ENCODE measurements at places on chromosomes 4 and X.

DNA sequence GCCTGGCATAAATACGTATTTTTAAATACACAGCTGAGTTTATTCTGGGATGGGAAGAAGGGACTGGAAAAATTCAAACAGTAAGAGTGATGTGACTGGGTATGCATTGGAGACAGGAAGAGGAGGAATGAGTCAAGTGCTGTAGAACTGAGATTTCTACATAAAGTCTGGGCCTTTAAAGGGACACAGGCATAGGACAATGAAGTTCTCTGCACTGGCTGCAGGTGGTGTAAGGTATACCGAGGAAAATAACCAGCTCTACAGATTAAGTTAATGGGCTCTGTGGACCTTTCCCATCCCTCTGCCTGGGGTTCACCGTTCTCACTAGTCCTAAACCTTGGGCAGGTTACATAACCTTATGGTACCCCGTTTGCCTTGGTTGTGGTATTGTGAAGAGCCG lies 68.7 kb downstream of the DHX15 start:
- DNase-seq = no peak

DNA sequence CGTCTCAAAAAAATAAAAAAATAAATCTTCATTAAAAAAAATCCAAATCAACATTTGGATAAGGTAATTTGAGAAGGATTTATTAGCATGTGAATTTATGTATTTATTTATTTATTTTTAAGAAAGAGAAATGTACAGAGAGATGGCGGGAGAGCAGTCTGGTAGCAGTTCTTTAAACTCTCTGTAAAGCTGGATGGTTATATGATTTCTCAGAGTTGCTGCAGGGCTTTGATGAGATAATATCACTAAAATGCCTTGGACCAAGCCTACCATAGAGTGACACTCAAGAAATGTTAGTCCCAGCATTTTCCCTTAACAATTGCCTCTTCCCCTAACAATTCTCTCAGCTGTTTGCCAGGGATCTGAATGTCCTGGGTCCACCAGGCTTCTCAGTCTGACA lies 103.4 kb upstream of the LNX1 start:
- no peak for DNase-seq

- no peak for DNase-seq
Observed at GRCh38 chr4:110629214-110629754, 6.4 kb upstream of the PITX2 start.

- DNase-seq = no peak
Observed at GRCh38 chrX:114619874-114620273, 36.0 kb downstream of the HTR2C start.

- DNase-seq = no peak
Observed at GRCh38 chrX:41664375-41664901, 24.3 kb upstream of the GPR34 start.

DNA sequence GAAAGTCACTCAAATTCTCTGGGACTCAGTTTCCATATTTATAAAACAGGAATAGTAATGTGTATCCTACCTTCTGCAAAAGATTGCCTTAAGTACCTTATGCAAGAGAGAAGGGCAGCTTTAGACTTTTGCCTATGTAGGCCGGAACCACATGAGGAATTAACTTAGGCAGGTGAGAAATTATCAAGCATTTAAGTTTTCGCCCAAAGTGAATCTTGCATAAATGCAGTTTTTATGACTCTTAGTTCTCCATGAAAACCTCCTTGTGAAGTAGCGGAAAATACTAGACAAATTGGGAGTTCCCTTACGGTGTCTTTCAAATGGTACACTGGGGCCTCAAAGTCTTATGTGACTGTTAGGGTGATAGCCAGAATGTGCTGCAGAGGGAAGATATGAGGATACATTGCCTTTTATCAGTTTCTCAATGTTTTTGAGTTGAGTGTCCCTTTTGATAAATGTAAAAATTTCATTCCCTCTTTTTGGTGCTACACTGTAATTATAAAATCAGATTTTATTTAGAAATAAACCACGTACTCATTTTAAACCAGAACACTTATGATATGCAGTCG lies 2.6 kb downstream of the SH2D1A start:
- no peak for DNase-seq

GRCh38 chrX:96578781-96579180 lies 105.9 kb upstream of the DIAPH2 start:
- no peak for DNase-seq

DNA sequence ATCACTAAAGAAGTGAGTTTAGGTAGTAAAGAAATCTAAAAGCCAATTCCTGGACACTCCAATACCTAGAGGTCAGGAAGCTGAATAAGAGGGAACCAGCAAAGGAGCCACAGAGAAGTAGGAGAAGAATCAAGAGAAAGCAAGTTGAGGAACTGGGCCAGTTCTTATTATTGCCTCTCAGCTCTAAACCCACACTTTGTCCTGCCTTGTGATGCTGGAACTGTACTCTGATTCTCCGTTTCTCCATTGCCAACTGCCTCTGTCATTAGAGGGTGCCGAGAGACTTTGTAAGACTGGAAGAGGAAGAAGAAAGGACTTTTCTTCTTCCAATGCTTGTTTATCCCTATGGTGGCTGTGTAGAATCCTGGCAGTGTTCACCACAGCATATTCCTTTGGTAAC lies 38.6 kb downstream of the NSUN7 start:
- DNase-seq = no peak

DNA sequence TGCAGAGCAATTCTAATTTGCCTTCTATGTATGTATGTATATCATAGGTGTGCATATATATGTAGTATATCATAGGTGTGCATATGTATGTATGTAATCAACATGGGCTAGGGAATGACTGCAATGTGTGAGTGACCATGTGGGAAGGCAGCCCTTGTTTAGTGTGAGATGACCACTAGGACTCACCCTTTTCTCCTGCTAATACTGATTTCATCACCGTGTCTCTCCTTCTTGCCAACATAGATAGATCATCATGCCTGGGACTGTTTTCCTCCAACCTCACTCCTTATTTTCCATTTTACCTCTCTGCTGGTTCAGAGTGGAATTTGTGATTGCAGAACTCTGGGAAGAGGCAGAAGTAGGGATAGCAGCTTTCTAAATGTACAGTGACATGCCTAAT lies 63.6 kb upstream of the SFRP2 start:
- no peak for DNase-seq

GRCh38 chr4:106898621-106899230 lies 137.4 kb downstream of the DKK2 start:
- peak; percentile 61 for DNase-seq
